ENCODE measurements at places on chromosomes 16 and 17. TPM values are rescaled to one million over a fixed set of nuclear protein-coding genes. Genes with fewer than 3 reads are reported as not detected.

DNA sequence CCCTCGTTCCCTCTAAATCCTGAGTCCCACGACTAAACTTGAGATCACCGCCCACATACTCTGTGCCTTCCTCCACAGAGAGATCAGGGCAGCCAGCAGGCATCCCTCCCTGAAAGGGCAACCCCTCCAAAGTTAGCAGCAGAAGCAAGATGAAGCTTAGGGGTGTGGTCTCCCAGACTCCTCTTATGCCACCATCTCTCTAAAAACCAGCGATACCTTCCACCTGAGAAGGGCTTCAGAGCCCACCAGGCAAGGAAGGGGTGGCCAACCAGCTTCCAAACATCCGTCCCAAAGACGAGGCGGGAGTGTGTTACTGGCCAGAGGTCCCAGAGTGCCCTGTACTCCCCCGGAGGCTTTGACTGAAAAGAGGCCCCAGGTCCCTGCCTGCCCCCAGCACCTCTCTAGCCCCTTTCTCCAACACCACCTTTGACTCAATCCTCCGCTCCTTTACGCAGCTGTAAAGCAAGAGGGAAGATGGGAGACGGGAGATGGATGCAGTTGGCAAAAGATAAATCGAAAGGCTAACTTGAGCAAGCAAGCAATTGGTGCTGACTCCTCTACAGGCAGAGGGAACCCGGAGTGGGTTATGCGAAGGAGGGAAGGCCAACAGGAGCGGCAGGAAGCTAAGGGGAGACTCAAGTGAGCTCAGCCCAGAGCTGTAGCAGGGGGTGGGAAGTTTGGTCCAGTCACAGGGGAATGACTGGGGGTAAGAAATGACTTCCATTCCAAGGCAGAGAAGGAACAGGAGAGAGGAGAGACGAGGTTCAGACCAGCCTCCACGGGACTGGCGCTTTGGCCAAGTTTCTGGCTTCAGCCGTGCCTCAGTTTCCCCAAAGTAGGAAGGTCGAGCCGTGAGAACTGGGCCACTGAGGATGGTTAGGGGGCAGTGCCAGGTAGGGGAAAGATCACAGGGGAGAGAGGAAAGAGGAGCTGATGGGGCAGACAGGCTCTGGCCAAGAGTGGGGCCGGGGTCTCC is 1.0 kb downstream of the ST3GAL2 start:
- peak; percentile 55 for DNase-seq

- DNase-seq, result no peak
Observed at GRCh38 chr17:42782166-42783061, 2.0 kb downstream of the WNK4 start.

DNA sequence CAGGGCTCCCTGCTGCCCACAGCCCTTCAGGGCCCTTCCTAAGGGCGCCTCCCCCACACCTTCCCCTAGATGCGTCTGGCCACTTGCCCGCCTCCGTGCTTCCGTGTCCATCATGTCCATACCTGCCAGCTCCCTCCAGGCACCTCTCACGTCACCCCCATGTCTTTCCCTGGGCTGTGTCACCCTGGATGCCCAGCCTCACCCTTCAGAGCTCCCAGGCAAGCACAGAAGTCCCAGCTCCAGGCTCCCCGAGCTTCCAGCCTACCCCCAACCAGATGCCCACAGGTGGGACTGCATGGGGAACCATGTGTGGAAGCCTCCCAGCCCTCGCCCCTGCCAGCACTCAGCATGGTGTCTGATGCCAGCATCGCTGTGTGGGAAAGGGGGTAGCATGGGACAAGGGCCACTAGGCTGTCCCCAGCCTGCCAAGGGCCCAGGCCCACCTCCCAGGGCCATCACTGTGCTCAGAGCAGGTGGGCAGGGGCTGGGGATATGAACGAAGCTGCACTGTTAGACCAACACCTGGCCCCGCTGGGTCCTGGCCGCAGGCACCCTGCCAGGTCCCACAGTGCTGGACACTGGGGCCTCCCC is 1.9 kb upstream of the AXIN1 start:
- DNase-seq, result no peak

DNA sequence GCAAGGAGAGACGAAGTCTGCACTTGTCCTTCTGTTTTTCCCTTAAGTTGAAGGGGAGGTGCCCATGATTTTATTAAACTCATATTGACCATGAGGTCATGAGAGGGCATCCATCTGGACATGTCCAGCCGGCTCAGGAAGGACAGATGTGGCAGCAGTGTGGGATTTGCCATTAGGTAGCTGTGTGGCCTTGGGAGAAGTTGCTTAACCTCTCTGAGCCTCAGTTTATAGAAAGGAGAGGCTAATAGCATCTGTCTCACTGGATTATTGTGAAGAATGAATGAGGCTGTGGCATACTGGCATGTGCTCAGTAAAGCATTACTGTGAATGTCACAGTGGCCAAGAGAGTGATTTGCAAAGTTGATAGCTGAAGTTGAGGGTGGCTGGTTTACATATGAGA is 1.2 kb downstream of the TIMM22 start:
- DNase-seq, result no peak

DNA sequence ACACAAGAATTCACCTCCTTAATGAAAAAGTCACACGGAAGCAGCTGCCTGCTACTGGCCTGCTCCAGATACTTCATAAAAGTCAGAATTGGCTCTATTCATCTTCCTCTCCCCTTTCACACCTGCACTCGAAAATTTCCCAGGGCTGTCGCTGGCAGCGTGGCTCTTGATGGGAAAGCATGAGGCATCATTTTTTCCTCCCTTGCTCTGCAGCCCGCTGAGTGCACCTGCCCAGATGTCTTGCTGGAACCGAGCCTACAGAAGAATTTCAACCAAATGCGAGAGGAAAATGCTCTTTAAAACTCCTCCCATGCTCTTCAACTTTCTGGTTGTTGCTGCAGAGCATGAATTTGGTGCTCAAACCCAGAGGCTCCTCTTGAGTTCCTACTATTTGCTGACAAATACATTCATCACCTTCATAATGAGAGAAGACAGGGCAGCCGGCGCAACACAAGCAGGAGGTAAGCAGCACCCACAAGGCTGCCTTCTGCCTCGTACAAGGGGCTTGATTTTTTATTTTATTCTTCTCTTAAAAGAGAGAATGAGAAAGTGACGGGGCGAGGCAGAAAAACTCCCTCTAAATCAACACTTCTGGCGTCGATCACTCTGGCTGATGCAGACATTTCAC is 146.8 kb downstream of the ZFHX3 start:
- DNase-seq, result no peak

DNA sequence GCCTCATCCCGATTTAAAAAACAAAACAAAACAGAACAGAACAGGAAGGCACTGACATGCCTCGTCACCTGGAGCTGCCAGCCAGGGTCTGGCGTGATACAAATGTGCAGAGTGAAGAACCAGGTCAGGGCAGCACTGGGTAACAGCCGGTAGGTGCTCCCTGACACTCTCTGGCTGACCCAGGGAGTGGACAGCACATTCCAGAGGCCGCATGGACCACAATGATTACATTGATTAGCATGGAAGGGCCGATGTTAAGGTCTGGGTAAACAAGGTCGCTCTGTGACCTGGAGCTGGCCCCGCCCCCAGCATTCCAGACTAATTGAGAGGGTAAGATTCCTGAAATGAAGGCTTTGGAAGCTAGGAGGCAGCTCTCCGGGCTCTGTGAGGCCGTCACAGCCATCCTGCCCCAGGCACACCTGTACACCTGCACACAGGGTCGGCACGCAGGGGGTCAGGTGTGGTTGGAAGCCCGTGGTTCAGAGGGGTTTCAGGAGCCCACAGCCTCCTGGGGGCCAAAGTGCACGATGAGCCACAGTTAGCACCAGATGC is 21.4 kb downstream of the PIEZO1 start:
- DNase-seq, result no peak

GRCh38 chr17:14165616-14166015 is 71.0 kb downstream of the CDRT15 start:
- no peak for DNase-seq

DNA sequence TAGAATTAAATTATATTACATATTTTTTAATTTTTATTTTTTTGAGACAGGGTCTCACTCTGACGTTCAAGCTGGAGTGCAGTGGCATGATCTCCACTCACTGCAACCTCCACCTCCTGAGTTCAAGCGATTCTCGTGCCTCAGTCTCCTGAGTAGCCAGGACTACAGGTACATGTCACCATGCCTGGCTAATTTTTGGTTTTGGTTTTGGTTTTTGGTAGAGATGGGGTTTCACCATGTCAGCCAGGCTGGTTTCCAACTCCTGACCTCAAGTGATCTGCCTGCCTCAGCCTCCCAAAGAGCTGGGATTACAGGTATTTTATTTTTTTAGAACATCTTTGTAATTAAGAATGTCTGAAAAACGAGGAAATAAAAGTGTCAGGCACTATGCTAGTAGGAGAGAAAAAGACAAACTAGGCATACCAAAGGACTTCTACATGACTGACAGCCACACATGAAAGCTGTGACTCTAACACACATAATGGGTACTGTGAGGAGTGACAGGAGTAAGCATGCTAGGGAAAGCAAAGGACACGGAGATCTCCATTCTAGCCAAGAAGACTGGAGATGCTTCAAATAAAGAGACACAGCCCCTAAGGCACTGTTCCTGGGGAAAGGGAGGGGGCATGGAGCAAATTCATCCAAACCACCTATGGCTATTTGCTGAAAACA is 7.3 kb downstream of the GNA13 start:
- no peak for DNase-seq

DNA sequence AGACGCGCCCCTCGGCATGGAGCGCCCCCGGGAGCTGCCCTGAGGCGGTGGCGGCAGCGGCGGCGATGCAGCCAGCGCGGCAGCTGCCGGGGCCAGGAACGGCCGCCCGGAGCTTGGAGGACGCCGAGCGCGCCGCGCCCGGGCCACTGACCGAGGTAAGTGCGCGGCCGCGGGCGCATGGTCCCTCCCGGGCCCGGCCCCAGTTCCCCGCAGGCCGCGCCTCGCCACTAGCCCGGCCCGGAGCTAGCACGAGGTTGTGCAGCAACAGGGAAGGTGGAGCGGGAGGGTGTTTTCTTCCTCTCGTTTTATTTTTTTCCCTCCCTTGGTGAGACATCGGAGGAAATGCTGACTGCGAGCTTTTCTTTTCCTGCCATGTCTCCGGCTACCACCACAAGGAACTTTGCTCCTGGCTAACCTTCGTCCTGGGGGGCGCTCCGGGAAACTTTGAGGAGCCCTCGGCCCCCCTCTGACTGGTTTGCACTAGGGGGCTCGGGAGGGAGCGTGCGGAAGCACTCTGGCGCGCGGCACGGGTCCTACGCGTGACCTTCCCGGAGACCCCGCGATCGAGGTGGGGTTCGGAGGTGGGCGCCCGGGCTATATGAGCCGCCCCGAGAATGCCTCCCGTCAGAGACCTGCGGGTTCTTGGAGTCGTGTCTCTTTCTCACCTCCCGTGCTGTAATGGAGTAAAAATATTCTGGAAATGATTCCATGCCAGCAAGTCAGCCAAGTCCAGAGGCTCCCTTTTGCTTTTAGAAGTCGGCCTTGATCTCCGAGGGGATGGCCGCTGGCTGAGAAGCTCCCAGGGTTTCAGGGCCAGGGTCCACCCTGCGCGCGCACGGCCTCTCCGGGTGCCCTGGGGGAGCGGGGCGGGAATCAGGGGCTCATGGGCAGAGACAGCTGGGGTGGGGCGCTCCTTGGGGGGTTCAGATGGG is 868 bp downstream of the KCNJ12 start:
- no peak for DNase-seq

- DNase-seq, result no peak
Observed at GRCh38 chr17:78732354-78732753, 49.7 kb downstream of the CYTH1 start.

- DNase-seq, result no peak
Observed at GRCh38 chr17:68382582-68383085, 74.7 kb downstream of the WIPI1 start.

DNA sequence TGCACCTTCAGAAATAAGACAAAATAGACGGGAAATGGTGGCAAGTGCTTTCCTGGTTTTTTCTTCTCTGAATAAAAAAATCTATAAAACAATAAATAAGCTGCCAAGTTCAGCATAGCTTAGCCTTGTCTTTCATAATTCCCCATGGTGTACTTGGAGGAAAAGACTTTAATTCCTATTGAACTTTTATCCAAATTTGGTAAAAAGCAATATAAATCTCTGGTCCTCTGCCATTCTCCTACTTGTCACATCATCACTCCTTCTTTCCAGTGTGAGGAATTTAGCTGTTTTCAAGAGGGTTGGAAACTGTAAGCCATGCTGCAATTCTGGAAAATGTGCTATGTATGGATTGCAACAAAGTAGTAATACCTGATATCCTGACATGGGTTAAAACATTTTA is 551.8 kb upstream of the KIF2B start:
- no peak for DNase-seq

DNA sequence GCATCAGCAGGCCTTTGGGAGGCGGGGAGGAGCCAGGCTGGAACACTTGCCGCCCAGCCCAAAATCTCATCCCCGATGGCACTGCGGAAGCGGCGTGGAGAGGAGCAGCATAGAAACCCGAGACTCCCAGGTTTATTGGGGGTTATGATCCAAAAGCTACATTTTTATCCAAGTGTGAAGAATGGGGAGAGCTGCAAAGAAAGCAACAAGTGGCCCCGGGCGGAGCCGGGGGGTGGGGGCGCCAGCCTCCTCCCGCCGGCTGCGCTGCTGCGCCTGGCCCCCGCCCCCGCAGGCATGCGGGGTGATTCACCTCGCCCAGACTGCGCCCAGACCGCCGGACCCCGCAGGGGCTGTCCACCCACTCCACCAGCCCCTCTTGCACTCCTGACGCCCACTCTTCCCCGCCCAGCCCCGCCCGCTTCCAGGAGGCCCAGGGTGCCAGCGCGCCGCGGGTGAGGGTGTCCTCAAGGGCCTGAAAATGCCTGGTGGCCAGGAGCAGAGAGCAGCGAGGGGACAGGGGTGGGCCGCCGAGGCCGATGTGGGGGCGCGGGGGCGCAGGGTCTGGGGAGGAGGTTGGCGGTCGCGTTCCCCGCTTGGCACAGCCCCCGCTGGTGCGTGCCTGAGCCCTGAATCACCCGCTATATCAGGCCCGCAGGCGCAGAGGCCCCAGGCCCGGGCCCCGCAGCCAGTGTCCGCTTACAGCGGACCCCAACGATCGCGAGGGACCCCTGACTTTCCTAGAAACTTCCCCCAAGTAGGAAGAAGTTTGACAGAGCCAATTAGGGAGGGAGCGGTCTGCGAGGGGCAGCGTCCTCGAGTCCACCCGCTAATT is 1.3 kb downstream of the CAVIN1 start:
- no peak for DNase-seq

GRCh38 chr16:57918994-57919393 is 51.9 kb downstream of the CNGB1 start:
- no peak for DNase-seq

DNA sequence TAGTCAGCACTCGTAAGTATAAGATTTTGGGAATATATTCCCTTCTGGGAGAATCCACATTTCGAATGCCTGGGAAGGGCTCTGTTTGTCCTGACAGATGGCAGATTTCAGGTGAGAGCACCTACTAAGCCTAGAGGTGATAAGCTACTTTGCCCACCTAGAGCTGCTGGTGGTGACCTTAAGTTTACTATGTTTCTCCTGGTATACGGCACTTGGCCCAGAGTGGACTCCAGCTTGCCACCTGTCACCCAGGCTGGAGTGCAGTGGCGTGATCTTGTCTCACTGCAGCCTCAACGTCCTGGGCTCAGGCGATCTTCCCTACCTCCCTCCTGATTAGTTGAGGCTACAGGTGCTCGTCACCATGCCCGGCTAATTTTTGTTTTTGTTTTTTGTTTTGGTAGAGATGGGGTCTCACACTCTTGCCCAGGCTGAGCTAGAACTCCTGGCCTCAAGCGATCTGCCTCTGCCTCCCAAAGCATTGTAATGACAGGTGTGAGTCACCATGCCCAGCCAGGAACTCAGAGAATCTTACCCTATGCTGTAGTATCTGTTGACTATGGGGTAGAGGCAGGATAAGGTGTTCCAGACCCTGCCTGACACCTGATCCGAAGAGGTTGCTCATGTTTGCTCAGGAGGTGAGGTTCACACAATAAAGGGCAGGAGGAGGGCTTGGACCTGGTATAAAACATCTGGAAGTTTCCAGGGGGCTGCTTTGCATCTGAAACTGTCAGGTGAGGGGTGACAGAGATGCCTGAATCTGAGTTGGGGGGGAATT is at the start of gene ZG16:
TSS of gene ZG16 (plus strand) at position 681 of the 775 bp plus-strand sequence. CDS start 1,011 bp downstream, outside the sequence.
- no peak for DNase-seq

The TNP2 gene
- not detected for total RNA-seq

The SCGB1C2 gene
- not detected for total RNA-seq

Data from spinal cord (tissue), 10 donors.